Head of caudate nucleus (tissue), 42 donors: ENCODE measurements at places on chromosomes 2 and 18.

GRCh38 chr2:231713730-231714638 is 5.7 kb downstream of the PTMA start:
- peak; percentile 94 for DNase-seq

GRCh38 chr18:74766251-74766650 is 168.6 kb downstream of the ZNF407 start:
- DNase-seq: no peak

GRCh38 chr2:106988361-106988760 is 102.4 kb upstream of the ST6GAL2 start:
- DNase-seq: no peak

DNA sequence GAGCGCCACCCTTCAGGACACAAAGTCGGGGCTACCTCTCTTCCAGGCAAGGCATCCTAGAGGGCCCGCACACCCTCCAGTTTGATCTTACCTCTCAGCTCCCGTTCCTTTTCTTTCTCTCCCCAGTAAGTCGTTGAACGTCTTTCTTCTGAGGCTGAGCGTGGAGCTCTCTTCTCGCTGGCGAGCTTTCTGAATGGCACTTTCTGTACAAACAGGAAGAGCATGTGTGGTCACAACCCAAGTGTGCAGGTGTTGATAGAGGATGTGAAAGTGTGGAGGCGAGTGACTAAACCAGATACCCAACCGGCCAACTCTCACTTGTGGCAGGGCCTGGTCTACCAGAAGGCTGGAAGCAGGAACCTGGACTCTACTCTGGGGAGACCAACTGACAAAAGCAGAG is at the start of gene AFF3:
Gene AFF3, minus strand, starts transcription at position 198 of the 400 bp plus-strand sequence. CDS start 38,136 bp downstream, outside the sequence.
- no peak for DNase-seq
